Uterus (tissue), 4 donors: ENCODE measurements at places on chromosomes 2 and 18.

GRCh38 chr2:190984595-190984994 lies 29.4 kb downstream of the STAT1 start:
- DNase-seq = no peak

- DNase-seq = no peak
These were observed 411.1 kb downstream of the FIGN start for GRCh38 chr2:163324677-163325076.

DNA sequence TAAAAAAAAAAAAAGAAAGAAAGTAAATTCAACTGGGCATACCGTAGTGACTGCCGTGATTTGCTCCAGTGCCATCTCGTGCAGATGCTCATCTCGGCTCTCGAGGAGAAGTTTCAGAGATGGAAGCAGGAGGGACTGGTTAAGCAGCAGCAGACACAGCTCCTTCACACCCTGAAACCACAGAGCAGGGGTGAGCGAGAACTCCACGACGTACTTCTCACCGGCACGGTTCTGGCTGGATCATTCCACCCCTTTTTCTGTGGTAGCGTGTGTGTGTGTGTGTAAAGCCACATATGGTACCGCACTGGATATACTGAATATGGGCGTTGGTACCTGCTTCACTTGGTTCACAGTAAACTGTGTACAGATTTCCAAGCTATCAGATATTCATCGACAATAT lies 382.2 kb downstream of the NBAS start:
- no peak for DNase-seq

DNA sequence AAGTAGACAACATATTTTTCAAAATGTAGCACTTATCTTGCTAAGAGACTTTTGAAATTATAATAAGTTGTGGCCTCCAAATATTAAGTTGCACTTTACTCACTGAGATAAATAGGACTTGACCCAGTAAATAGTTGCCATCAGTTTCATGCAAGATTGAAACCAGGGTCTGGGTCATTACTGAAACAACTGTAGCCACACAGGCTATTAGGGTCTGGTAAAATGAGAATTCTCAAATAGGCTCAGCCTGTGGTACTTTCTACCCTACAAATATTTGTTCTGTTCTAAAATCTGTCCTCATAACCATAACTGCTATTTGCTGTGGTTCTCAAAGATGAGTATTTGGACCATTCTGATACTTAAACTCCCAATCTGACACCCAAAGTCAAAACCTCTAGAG lies 115.4 kb upstream of the STK17B start:
- DNase-seq = no peak

GRCh38 chr2:200077210-200077650 lies 121.8 kb downstream of the MAIP1 start:
- no peak for DNase-seq

- no peak for DNase-seq
These were observed 414.6 kb upstream of the TRIB2 start for GRCh38 chr2:12302140-12302539.

DNA sequence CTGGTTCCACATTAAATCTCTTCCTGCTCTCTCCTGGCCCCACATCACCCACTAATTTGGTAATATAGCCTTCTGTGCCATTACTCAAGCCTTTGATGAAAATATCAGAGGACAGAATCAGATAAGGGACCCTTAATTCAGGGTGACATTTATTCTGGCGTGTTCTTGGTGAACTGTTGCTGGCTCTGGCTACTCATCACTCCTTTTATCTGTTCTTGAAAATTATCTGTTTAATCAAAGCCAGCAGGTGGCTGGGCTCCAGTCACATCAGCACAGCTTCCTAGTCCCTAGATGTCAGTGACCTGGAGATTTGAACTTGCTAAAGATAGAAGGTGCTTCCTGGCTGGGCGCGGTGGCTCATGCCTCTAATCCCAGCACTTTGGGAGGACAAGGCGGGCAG lies 26.9 kb upstream of the SLC35F6 start:
- no peak for DNase-seq

- no peak for DNase-seq
These were observed 68.1 kb downstream of the MYOM1 start for GRCh38 chr18:3151399-3152264.

- no peak for DNase-seq
These were observed 82.4 kb upstream of the GATA6 start for GRCh38 chr18:22086973-22087372.

- no peak for DNase-seq
These were observed 303.7 kb downstream of the SS18 start for GRCh38 chr18:25786758-25787157.

DNA sequence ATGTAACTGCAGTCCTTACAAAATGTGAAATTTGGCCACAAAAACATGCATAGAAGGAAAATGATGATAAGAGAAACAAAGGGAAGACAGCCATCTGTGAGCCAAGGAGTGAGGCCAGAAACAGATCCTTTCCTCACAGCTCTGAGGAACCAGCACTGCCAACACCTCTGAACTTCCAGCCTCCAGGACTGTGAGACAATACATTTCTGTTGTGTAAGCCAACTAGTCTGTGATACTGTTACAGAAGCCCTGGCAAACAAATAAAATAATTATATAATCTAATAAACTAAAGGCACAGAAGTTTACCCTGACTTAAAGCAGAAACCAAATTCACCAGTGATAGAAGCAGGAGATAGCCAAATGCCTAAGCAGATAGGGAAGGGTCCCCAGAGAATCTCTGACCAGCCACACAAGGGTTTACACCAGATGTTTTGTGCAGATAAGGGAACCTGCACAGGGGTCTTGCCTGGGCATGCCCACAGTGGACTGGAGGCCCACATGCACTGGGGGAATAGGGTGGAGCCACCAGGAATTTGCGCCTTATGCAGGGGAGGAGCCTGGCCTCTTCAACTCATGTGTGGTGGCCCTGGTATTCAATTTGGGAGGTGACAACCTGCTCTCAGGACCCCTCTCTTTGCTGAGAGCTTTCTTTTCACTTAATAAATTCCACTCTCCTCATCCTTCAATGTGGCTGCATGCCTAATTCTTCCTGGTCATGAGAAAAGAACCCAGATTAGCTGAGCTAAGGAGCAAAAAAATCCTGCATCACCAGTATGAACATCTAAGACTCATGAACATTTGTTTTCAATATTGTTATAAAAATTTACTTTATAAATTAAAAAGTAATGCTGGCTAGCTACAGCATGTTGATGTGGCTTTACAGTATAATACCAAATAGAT lies 3.8 kb upstream of the GCC2 start:
- DNase-seq = no peak

DNA sequence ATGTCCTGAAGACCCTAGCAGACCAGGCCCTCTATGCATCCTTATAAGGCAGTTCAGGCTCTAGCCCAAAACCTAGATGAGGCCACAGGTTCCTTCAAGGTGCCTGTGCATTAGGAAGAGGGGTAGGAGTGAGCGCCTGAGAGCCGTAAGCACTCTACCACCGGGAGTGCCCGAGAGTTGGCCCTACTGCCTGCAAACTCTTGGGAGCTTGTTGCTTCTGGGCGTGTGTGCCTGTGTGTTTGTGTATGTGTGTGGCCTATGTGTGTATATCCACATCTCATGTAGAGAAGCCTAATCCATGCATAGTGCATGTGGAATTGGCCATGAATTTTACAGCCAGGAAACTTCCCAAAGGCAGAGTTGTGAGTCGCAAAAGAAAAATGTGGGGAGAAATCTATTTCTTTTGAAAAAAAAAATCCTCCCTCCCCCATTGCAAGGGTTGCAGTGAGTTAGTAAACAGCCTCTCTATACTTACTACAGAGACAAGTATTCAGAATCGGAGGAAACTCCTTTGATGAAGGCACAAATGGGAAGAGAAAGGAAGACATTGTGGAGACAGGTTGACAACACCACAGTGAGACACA lies 96.8 kb downstream of the ADD2 start:
- no peak for DNase-seq

DNA sequence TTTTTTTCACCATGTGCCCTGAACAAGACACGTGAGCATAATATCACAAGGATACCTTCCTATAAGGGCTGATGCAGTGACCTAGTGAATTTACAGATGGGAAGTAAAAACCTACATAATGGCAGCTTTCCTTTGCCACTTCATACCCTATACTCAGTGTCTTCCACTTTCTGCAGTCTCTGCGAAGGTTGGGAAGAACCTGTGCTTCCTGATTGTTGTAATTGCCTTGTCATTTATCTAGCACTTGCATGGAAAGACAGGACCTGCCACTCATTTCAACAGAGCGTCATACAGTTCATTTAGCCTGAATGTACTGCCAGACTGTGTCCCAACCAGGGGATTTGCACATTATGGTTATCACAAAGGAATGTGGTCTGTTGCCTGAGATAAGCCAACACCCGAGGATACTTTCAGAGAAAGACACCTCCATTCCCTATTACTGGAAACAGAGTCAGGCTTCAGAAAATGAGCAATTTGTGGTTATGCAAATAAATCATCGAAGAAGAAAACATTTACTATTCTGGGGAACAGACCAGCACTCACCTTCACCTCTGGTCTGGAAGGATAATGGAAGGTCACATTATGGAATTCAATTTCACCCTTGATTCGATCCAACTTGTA lies 55.0 kb downstream of the ABCB11 start:
- no peak for DNase-seq

GRCh38 chr2:203758841-203759689 lies 52.6 kb downstream of the CD28 start:
- no peak for DNase-seq

DNA sequence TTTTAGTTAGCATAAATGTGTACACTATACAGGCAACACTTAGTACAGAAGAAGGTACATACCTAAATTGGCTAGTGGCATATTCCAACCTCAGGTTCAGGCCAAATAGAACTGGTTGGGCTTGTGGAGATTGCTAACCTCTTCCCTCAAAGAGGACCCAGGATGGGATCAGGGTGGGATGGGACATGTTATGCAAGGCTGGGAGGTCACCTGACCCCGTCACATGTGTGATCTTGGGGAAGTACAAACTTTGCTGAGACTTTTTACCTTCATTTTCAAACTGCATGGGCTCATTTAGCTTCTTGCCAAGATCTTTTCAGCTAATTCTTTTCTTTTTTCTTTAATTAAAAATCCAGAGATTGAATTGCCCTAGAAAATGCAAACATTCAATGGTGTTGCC lies 36.9 kb downstream of the TMEM17 start:
- DNase-seq = no peak

DNA sequence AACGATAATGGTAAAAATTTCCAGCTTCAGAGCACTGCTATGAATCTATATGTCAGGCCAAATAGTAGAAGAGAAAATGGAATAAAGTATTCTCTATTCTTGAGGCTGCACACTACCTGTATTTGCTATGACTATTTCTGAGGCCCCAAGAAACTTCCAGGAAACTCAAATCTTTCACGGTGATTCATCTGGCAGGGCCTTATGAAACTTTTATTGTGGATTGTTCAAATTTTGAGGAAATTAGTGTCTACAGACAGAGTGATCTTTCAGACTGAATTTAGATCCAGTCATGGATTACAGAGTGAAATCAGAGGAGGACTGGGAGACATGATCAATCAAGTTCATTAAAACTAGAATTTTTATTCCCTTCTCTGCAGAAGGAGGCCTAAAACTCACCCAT lies 4.1 kb upstream of the VSNL1 start:
- DNase-seq = no peak

DNA sequence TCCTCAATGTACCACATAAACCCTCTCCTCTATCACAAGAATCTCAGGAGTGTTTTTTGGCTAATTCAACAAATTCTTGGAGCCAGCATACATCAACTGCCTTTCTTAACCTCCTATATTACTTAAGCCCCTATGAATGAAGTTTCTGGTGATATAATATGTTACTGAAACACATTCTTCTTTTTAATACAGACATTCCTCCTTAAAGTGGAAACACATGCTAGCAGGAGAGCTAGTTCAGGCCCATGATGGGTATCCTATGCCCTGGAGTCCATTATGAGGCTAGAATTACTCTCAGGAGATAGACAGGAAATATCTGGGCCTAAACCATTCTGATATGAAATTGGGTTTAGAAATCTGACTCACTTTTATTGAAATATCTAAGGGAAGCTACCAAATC lies 26.6 kb upstream of the RMDN2 start:
- DNase-seq = no peak

DNA sequence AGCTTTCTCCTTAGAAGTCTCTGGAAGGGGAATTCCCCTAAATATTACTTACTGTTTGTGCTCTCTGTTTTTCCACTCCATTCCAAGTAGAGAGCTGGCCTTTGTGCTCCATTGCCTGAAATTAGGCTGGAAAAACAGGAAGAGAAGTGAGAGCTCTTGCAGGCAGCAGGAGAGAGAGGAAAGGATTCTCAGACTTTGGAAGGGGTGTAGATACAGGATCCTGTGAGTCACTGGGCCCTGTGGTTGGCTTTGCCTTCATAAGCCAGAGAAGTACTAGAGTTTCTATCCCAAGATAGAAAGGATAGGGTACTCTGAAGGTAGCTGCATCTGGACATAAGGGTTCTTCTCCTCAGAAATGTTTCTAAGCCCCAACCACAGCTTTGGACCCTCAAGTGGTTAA lies 188.9 kb downstream of the CMPK2 start:
- no peak for DNase-seq

GRCh38 chr2:112530728-112531127 lies 11.5 kb upstream of the POLR1B start:
- DNase-seq = no peak

DNA sequence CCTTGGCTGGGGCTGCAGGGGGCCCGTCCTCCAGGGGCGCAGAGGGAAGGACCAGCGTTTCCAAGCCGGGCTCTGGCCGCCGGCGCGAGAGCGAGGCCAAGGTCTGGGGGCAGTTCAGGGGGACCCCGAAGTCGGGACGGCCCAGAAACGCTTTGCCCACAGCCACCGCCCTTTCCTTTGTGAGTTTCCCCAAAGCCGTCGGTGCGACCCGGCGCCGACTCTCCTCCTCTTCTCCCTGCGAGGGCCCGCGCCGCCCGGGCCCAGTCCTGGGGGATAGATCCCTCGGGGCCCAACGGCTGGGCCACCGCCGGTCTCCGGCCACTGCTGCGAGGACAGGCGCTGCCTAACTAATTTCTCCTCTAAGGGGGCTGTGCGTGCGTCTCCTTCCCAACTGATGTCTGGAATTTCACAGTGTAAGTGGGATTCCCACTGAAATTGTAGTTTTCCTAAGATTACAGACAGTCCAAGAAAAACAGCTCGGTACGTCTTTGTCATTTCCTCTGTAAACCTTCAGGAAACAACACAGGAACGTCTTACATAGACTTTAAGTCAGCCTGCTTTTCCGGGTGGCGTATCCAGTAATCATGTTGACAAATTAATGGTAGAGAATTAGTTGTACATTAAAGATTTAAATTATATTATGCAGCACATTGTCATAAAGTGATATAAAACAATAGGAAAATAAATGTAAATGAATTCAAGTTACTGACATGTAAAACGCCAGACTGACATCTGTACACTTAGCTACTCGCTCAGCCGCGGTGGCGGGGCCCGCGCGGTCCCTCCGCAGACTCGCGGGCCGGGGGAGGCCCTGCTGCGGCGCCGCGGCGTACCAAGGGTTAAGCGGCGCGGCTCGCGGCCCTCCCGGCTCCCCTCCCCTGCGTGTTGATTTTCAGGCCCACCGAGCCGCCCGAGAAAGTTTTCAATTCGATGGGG lies 139.4 kb upstream of the SIX3 start:
- no peak for DNase-seq

GRCh38 chr2:234676109-234676782 lies 179.4 kb upstream of the ARL4C start:
- no peak for DNase-seq
